ENCODE measurements at places on chromosomes 6 and 20.

- no peak for DNase-seq
These were observed 201.4 kb downstream of the ALDH8A1 start for GRCh38 chr6:134748484-134748883.

GRCh38 chr20:3889489-3890397 is 556 bp downstream of the PANK2 start:
- DNase-seq: peak; percentile 28

DNA sequence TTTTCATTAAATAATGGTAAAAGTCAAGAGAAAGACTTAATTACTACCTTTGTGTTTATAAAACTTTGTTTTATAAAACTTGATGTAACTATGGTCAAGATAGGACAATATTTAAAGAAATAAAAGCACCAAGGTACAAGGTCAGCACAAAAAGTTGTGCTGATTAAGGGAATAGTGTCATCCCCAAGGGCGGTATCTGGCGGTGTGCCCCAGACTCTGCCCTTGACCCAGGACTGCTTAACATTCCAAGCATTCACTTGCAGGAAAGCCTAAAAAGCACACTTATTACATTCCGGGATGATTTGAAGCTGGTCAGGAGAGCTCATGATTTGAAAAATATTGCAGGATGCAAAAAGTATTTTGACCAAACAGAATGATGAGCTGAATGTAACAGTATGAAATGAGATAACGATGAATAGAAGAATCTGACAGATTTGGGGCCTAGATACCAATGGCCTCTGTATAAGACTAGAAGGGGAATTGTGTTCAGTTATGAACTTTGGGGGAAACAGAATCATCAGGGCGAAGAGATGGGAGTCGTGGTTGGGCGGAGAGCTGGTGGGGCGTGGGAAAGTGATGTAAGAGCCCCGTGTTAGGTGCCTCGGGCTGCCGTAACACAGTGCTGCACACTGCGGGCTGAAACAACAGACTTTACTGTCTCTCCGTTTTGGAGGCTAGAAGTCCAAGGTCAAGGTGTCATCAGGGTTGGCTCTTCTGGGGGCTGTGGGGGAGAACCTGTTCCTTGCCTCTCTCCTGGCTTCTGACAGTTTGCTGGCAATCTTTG is 77.2 kb downstream of the CDC5L start:
- DNase-seq: no peak

DNA sequence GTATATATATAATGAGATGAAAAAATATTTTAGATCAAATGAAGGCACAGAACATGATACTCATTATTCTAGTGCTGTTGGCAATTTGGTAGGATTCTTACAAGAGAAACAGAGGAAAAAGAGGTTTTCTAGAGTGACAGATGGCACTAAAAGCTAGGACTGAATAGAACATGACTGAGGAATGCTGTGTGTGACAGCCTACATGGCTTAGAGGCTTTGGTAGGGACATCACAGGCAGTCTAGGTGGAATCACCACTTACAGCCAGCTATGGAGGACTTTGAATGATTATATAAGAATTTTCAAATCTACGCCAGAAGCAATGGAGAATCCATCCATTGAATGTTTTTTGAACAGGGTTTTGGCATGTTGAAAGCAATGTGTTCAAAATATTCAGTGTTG is 52.8 kb downstream of the TPD52L1 start:
- no peak for DNase-seq

DNA sequence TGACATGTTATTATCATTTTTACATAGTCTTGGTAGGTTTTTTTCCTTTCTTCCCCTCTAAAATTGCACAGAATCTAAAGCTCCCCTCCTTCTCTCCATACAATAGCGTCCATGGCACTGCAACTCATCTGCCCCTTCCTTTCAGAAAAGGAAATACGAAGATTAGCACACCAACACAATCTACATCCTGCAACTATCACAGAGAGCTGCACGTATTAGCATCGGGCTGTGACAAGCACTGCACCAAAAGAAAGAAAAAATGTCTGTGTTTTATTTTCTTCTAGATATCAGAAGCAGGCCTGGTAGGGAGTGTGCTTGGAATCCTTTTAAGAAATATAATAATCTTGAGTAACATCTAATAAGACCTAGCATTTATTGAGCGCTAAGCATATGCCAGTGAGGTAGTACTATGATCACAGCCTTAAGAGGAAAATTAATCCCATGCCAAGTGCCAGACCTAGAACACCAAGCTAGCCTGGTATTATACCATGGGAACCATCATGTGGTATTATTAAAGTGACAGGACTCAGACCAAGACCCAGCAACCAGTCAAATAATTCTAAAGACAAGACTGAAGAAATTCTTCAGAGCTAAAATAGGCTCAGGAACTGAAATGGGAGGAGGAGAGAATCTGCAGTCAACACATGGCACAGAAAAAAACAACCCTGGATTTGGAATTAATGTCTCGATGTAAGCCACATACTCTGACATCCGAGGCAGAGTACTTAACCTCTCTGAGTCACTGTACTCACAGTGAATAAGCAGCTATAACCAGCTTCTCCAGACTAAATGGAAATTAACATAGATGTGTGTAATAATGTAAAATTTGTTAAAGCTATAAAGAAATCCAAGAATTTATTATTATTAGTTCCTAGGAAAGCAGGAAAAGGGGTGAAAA is 124.3 kb downstream of the IPCEF1 start:
- DNase-seq: peak; percentile 35

DNA sequence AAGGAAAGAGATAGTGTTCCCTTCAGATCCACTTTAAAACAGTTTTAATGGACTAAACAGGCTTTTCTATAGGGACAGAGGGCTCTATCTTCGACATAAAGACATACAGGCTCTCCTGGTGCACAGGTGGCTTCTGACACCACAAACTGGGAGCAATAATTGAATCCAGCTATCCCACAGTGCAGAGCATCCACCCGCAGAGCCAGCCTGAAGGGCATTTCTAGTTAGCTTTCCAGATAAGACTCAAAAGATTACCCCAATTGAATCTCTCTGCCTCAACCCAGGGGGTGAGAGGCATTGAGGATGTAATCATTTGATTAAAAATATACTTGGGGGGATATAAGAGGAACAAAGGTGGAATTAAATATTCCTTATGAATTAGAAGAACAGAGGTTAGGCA is 64.8 kb upstream of the BEND3 start:
- peak; percentile 32 for DNase-seq

DNA sequence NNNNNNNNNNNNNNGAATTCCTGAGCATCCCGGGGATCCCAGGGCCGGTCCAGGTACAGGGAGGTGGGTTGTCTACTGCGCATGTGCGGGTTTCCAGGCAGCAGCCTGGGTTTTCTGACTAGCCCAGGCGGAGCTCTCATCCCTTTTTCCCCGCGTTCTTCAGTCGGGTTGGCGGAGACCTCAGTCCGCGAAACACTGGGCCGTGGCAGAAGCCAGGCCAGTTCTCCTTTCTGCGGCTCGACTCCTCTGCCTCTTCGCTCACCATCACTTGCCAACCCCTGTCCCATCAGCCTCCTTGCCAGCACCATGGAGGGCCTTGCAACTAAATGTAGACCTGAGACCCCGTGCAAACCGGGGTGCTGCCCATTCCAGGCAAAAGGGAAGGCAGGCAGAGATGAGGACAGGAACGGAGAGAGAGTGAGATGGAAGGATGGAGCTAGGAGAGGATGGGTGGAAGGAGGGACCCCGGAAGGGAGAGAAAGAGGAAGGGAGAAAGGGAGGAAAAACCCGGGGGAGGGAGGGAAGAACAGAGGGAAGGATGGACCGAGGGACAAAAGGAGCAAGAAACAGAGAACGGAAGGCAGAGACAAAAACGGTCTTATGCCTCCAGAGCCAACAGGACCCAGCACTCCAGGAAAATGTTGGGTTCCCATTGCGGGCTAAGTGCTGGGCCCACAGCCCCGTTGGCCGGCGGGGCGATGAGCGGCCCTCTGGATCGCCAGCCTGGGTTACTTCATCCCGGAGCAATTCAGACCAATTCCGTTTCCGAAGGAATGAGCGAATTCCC is 445.4 kb upstream of the DEFB115 start:
- DNase-seq: peak; percentile 36

GRCh38 chr6:106894978-106895702 is 79.4 kb downstream of the CD24 start:
- DNase-seq: no peak

- DNase-seq: no peak
These were observed 111.7 kb upstream of the CD93 start for GRCh38 chr20:23197836-23198235.

GRCh38 chr6:137829641-137830083 is 37.4 kb upstream of the TNFAIP3 start:
- no peak for DNase-seq

DNA sequence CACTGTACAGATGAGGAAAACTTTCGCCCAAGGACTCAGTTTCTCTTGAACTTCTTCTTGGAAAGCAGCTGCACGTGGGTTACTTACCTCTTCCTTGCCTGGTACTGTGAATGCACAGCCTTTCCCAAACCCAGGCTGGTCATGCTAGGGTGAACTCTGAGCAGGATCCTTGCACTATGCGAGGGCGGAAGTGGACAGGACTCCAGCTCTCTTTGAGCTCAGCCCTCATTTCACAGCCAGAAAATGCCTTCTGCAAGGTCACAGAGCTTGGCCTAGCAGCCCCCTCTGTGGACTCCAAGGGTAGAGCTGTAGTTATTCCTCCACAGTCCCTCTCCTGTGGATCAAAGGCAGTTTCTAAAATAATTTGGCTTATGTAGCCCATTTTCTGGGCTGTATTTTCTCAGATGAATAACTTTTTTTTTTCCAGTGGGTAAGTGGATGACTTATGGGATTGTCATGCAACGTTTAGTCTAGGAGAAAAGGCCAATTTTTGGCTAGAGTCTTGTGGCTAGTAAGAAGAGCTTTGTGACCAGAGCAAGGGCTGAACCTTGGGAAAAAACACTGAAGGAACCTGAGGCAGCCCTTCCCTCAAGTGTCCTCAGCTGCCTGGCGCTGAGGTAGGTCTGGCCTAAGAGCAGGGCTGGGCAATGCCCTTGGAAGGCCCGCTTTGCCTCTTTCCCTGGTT is 172.7 kb downstream of the SCP2D1 start:
- no peak for DNase-seq

DNA sequence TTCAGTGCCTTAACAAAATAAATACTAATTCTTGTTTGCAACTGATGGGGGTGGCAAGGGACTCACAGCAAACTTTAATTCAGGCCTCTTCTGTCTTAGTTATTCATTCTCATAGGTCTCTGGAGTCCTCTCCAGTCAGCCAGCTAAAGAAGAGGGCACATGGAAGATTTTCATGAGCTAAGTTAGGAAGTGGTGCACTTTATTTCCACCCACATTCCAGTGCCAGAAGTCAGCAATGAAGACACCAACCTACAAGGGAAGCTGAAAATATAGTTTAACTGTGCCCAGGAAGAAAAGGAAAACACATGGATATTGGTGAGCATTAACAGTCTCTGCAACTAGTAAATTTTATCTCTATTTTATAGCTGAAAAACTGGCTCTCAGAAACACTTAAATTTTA is 16.7 kb upstream of the IRAK1BP1 start:
- DNase-seq: no peak

DNA sequence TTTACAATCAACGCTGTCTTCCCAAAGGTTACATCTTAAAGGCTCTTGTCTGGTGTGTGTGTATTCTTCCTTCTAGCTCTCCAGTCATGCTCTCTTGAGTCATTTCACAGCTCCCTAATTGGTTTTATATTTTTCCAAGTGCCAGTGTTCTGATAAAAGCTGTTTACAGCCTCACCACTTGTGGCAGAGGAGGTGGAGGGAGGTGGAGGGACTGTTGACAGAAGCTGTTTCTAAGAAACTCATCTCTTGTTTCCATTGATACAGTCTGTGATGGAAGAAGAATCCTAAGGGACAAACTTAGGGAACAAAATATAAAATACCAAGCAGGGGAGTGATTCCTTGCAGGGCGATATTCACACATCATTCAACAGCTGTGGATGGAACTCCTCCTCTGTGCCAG is 64.0 kb downstream of the QRSL1 start:
- DNase-seq: no peak

DNA sequence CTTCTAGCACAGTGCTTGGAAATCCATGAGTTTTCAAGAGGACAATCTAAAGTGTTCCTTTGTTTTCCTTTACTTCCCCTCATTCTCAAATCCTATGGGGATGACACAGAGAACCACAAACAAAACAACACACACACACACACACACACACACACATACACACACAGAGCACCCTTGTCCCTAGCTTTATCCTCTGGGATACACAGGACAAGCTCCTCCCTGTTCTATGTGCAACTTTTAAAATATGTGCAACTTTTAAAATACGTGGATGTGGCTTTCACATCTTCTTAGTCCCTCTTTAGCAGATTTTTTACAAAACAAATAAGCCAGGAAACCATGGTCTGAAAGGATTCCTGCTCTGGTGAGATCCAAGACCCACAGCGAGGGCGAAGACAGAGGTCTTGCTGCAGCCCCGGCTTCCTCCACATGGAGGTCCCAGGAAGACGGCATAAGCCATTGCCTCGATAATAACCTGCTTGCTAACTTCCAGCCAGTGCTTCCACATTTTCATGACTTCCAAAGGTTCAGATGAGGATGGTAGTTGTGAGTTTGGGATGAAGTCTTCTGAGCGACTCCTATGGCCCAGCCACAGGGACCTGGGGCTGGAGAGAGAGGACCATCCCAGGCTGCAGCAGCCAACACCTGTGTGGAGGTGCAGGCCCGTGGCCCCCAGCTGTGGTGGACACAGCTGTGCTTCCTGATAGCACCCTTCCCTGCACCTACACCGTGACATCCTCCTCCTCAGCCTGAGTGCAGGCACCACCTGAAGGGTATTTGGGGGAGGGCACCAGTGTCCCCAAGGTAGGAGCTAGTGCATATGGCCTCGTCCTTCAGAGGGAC is 62.8 kb upstream of the CD93 start:
- no peak for DNase-seq

GRCh38 chr20:58629215-58629580 is 21.9 kb upstream of the STX16 start:
- no peak for DNase-seq

- peak; percentile 90 for DNase-seq
These were observed 97.4 kb upstream of the JARID2 start for GRCh38 chr6:15148356-15148946.

GRCh38 chr20:64241061-64241460 is 14.5 kb upstream of the PCMTD2 start:
- no peak for DNase-seq

GRCh38 chr6:16491666-16492313 is 253.4 kb downstream of the GMPR start:
- DNase-seq: no peak

DNA sequence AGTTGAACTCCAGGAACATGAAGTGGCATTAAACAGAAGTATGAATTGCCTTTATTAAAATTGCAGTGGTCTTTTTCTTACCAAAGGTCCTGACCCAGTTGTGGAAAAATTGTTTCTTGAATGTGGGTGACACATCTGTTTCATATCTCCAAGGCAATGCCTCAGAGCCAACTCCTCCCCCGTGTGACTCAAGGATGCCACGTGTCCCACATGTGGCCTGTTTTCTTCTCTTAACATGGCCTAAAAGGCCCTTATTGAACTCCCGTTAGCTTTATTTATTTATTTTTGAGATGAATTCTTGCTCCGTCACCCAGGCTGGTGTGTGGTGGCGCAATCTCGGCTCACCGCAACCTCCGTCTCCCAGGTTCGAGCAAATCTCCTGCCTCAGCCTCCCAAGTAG is 128.4 kb upstream of the ESR1 start:
- DNase-seq: no peak

- peak; percentile 70 for DNase-seq
These were observed 81.7 kb upstream of the NFATC2 start for GRCh38 chr20:51624157-51624731.

- no peak for DNase-seq
These were observed 280.8 kb upstream of the QKI start for GRCh38 chr6:163133691-163134090.

Measured in cerebellum (tissue), 4 donors.